ENCODE measurements at places on chromosomes 1 and 21.

GRCh38 chr1:54815086-54815876 is 14.2 kb upstream of the TTC22 start:
- no peak for DNase-seq

- no peak for DNase-seq
Observed at GRCh38 chr1:22753481-22753971, 42.9 kb downstream of the EPHB2 start.

GRCh38 chr1:92031281-92032110 is 1.7 kb downstream of the EPHX4 start:
- no peak for DNase-seq

GRCh38 chr1:2001773-2002411 is 1.7 kb downstream of the CFAP74 start:
- no peak for DNase-seq

DNA sequence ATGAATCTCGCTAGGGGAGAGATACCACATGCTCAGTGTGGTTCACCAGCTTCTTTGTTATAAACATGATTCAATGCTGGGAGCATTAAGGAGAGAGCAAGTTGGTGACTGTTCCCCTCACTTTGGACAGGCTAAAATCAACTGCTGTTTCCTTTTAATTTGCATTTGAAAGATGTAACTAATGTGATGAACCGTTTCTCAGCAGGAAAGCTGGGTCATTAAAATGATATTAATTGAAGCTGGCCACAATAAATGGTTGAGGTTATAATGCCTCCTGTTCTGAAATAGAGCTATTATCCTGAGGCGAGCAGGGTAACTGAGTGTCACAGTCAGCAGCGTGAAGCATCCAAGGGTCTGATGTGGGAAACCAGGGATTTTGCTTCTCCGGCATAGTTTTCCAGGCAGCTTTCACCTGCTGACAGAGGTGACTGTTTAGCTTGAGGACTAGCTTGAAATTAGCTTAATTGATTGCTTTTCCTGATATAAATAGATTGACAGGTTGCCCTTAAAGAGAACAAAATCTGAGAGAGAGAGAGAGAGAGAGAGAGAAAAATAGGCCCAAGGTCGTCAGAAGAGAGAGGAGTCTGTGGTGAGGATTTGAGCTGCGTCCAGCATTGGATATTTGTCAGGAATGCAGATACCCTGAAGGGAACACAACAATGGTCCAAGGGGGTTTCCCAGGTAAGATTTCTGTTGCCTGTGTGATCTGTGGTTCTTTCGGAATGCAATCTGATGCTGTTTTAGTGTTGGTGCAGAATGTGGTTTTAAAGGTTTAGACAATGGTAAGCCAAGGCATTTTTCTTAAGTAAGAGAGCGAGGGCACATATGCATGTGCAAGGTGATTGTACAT is 209.7 kb downstream of the PATJ start:
- DNase-seq = peak; percentile 89

DNA sequence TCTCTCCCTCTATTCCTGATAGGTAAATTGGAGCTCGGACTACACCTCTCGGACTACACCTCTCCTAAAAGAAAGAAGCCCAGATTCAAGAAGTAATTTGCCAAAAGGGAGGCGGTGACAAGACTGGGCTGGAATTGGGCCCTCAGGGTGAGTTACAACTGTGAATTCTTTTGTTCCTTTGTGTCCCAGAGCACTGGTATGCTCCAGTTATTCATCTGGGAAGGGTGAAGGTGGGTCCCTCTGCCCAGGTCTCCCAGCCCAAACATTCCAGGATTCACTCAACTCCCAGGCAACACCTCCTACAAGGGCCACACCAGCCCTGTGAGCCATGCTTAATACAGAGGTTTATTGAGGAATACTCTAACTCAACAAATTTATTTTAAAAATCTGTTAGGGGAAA is 69.2 kb downstream of the LMX1A start:
- no peak for DNase-seq

DNA sequence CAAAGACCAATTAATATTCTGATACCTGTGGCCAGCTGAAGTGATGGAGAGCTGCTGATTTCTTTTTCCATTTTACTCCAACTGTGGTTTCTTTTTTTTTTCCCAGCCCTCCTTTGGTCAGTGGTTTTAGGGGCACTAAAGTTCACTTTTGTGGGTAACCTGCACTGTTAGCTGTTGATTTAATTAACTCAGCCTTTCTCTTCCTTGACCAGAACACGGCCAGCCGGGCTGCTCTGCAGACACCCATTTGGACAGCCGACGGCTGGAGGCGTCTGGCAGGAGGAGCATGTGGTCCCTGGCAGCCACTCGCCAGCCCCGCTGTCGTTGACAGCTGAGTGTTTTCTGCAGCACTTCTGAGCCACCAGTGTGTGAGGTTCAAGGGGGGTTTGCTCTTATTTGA is 136.2 kb upstream of the RUNX3 start:
- no peak for DNase-seq

DNA sequence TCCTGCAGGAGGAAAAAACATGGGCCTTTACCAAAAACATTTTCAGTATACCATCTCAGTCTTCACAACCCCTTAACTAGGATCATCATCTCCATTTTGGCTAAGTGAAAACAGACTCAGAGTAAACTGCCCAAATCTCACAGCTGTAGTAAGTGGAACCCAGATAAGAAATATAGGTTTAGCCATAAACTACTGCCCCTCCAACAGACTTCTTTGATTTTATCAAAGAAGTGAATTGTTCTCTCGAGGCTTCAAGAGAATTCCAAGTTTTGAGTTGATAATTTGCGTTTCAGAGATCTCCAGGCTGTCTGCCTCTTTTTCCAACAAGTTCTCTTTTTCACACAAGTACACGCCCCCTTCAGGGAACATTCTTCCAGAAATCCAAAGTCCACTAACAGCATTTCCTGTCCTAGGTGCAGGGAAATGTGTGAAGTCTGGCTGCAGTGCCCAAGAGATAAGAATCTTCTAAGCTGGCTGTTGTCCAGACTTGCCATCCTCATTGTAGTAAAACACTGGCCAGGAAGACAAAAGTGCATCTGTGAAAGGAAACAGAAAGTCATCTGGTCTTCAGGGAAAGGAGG is 30.8 kb downstream of the RNF19B start:
- DNase-seq = peak; percentile 69

DNA sequence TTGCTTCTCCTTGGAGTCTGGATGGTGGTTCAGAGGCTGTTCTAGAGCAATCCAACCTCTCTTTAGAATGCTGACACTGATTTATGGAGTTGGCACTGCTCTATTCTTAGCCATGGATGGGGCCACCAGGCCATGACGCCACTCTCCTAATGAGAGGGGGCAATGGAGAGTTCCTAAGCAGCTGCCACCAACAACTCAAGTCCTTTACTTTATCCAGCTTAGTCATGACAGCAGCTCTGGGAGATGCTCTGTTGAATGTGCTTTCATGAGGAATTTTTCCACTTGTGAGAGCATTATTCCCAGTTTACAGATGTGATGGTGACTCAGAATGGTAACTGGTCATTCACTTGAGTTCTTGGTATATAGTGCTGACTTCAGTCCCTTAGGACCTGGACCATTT is 366.3 kb downstream of the HHAT start:
- DNase-seq = peak; percentile 52

DNA sequence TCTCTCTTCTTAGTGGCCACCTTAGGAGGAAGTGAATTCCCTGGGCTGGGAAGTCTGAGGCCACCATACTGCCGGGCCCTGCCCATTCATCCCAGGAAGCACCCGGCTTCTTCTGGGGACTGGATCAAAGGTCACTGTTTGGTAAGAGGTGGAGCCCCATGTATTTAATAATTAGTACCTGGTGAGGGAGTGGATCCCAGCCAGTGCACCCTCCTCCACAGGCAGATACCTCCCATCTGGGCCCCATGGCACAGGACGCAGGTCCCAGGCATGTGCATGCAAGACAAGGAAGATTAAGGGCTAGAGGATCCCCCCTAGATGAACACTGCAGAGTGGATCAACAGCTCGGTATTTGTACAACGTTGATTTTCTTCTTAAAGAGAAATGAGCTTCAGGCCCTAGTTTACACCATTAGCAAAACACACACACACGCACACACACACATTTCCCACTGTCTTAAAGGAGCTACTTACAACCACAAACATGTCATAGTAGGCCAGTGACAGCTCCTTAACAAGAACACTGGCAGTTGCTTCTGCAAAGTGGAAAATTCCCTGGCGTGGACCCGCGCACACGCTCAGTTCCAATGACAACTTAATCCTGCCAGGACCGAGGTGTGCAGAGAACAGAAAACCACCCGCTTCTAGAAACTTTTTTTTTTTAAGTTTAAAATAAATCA is 90.7 kb downstream of the MRPL37 start:
- DNase-seq = peak; percentile 32

GRCh38 chr1:222642468-222642867 is 24.6 kb downstream of the MIA3 start:
- no peak for DNase-seq

- peak; percentile 99 for DNase-seq
Observed at GRCh38 chr1:51622455-51622913, 5.6 kb downstream of the OSBPL9 start.

GRCh38 chr1:205495237-205495823 is 9.1 kb upstream of the CDK18 start:
- DNase-seq = no peak

DNA sequence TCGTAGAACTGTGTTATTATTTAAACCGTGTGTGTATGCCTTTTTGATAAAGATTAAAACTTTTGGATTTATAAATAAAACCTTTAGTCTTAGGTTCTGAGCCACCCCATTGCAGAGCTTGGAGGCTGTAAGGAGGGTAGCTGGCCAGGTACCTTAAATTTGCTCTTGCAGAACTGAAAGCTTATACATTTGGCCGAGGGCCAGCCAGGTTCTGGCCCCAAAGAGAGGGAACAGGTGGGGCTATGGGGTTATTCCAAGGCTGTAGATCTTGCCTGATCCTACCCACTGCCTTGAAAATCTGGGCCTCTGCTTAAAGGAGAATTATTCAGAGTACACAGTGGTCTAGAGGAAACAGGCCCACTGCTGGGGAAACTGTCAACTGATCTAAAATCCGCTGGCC is 59.6 kb downstream of the CAMK2N1 start:
- peak; percentile 11 for DNase-seq

DNA sequence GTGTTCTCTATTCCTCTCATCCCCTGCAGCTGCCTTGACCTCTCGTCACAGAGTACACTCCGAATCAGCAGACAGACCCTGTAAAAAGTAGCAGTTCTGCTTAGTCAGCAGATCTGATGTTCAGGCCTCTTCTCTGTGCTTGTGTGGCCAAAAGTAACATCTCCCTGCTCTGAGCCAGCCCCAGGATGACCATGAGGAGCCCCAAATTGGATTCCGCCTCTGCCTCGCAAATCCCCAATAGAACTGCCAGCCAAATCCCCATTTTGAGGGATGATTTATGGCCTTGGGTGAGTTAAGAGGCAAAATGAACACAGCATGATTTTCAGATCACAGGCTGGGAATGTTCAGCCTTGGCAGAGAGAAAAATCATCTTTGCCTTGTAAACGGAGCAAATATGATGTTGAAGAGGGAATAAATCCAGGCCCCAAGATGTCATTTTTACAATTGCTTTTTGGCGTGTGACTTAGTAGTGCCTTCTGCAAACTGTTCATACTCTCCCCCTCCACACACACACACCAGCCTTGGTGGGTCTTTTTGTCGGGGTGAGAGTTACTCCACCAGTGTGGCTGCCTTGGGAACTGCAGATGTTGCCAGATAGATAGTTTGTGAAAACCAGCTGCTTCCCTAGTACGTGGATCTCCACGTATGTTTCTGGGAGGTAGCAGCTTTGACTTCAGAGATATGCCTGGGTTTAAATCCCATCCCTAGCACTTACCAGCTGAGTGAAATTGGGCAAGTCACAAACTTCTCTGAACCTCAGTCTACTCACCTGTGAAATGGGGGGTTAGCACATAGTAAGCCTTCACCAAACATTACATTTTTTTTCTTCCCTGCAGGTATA is 77.8 kb downstream of the MAN1C1 start:
- DNase-seq = no peak

Measured in kidney tubule cell (primary cell).